CD4-positive, alpha-beta T cell (primary cell): ENCODE measurements at places on chromosomes 4 and X. TPM values are rescaled to one million over a fixed set of nuclear protein-coding genes. Genes with fewer than 3 reads are reported as not detected.
A peak's percentile ranks its signal among the peaks of the same experiment; 100 is the strongest.

The ETNPPL gene
- not detected for total RNA-seq

The TCEAL7 gene
- total RNA-seq, result not detected

The AREG gene
- total RNA-seq, result 63.8 TPM

The ZFP92 gene
- total RNA-seq, result 0.08 TPM

DNA sequence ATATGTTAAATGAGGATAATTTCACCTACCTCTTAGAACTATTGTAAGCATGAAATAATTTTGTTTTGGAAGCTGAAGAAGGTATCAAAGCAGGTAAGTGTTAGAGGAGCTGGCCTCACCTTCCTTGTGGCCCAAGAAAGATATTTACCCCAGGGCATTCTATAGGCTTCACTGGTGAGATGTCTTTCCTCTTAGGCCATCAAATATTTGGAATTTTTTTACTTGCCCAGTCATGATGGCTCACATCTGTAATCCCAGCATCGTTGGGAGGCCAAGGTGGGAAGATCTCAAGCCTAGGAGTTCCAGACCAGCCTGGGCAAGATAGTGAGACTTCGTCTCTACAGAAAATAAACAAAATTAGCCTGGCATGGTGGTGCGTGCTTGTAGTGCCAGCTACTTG, 6.1 kb upstream of the SMS start:
- H3K4me3 ChIP-seq, result no peak overlapping the region
- H3K27me3 ChIP-seq, result no peaks in the 10 kb centered on the region
- no peak overlapping the region for H3K27ac ChIP-seq
- H3K4me1 ChIP-seq, result no peaks in the 10 kb centered on the region
- H3K36me3 ChIP-seq, result no peaks in the 10 kb centered on the region
- no peak for DNase-seq

- no peak within 1 kb of the TSS for H3K27ac ChIP-seq
- H3K4me1 ChIP-seq, result peaks cover 15% of the 10 kb centered on the region
- no peaks in the 10 kb centered on the region for H3K36me3 ChIP-seq
- DNase-seq, result no peak
- peaks cover 69% of the 10 kb centered on the region for H3K27me3 ChIP-seq
Measured at GRCh38 chr4:154491341-154492271, at the start of gene DCHS2. TSS of gene DCHS2 (minus strand) at chr4:154491799. CDS start at chr4:154491355, 444 bp downstream.

GRCh38 chr4:162865102-162865501, 301.6 kb downstream of the NAF1 start:
- no peak for DNase-seq
- no peak overlapping the region for H3K4me3 ChIP-seq
- H3K36me3 ChIP-seq, result no peaks in the 10 kb centered on the region
- no peak overlapping the region for H3K27ac ChIP-seq
- no peaks in the 10 kb centered on the region for H3K27me3 ChIP-seq

DNA sequence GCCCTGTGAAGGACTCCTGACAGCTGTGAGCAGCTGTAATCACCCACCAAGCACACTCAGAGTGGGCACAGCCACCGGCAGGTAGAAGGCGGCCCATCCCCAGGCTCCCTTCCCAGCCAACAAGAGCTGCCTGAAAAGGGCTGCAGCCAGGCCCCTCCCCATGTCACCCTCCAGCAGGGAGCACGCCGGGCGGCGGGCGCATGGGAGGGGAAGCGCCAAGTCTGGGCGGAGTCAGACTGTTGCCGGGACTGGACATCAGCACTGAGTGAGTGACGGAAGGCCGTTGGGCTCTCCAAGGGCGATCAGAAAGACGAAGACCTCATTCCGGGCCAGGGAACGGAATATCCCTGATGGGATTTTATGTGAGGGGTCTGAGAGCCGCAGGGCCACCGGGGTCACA, 82.1 kb downstream of the PPP2R2C start:
- no peak for DNase-seq
- no peaks in the 10 kb centered on the region for H3K4me1 ChIP-seq
- H3K27me3 ChIP-seq, result peaks cover 1% of the 10 kb centered on the region

DNA sequence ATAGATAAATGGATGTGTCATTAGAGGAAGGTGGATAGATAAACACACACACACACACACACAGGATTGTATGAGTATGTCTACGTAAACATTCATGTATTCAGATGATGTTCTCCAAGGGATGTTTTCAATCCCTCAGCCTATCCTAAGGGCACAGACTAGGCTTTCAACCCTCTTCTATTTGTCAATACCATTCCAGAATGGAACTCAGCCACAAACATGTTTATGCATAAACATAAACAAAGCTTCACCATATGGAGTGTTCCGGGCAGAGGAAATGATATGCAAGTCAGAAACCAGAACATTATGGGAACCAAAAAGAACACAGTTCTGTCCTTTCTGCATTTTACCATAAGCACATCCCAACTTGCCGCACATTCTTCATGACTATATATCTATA, 25.0 kb downstream of the CRMP1 start:
- no peak overlapping the region for H3K27ac ChIP-seq
- H3K36me3 ChIP-seq, result no peaks in the 10 kb centered on the region
- peaks cover 8% of the 10 kb centered on the region for H3K4me1 ChIP-seq

DNA sequence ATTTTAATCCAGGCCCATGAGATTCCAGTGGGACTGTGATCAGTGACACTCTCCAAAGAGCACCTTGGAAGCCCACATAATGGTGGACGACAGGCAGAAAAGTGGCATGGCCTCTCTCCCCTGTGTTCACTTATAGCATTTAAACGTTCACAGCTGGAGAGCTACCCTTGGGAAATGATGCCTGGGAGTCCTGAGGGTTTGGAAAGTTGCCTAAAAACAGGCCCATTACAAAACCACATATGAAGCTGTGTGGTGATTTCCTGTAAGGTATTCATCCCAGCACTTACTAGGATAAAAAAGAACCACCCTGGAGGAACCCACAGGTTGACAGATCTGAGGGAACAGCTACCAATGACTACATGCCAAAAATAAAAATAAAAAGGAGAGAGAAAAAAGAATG, 193.2 kb downstream of the RASL11B start:
- H3K27me3 ChIP-seq, result no peaks in the 10 kb centered on the region
- no peak for DNase-seq
- H3K27ac ChIP-seq, result no peak overlapping the region
- no peaks in the 10 kb centered on the region for H3K36me3 ChIP-seq
- no peaks in the 10 kb centered on the region for H3K4me1 ChIP-seq

- H3K36me3 ChIP-seq, result peaks cover 60% of the 10 kb centered on the region
- H3K27me3 ChIP-seq, result no peaks in the 10 kb centered on the region
- DNase-seq, result no peak
Measured at GRCh38 chrX:150642423-150642822, 50.8 kb upstream of the MTMR1 start.

DNA sequence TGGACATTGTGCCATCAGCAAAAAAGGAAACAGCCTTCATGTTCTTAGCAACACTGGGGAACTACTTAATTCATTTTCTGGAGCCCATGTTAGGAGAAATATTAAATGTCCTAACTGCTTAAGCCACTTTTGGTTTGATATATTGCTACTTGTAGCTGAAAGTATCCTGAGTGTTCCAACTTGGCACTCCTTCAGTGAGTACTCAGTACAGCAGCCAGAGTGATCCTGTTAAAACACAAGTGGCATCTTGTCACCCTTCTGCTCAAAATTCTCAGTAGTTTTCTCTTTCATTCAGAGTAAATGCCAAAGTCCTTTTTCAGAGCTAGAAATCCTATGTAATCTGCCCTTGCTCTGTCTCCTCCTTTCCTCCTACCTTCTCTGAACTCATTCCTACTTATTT, 522.0 kb downstream of the GRID2 start:
- H3K4me1 ChIP-seq, result no peaks in the 10 kb centered on the region
- no peak overlapping the region for H3K27ac ChIP-seq
- DNase-seq, result no peak

DNA sequence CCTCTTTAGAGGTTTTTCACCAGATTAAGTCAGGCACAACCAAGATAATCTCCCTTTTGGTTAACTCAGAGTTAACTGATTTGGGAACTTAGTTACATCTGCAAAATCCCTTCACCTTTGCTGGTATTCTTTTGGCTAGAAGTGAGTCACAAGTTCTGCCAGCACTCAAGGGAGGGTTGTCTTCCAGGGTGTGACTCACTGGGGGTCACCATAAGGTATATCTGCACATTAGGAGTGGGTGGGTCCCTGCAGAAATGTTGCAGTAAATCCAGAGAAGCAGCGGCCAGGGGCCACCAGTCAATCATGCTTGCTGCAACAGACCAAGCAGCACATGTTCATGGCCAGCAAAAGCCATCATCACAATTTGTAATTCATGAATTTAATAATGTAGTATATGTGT, 59.8 kb upstream of the MAML3 start:
- DNase-seq, result no peak
- no peak overlapping the region for H3K4me3 ChIP-seq
- peaks cover 3% of the 10 kb centered on the region for H3K27me3 ChIP-seq
- no peaks in the 10 kb centered on the region for H3K36me3 ChIP-seq
- H3K4me1 ChIP-seq, result no peaks in the 10 kb centered on the region
- no peak overlapping the region for H3K27ac ChIP-seq

- H3K27me3 ChIP-seq, result no peaks in the 10 kb centered on the region
- DNase-seq, result no peak
- no peaks in the 10 kb centered on the region for H3K4me1 ChIP-seq
Measured at GRCh38 chr4:47213539-47213938, 182.2 kb downstream of the GABRB1 start.

DNA sequence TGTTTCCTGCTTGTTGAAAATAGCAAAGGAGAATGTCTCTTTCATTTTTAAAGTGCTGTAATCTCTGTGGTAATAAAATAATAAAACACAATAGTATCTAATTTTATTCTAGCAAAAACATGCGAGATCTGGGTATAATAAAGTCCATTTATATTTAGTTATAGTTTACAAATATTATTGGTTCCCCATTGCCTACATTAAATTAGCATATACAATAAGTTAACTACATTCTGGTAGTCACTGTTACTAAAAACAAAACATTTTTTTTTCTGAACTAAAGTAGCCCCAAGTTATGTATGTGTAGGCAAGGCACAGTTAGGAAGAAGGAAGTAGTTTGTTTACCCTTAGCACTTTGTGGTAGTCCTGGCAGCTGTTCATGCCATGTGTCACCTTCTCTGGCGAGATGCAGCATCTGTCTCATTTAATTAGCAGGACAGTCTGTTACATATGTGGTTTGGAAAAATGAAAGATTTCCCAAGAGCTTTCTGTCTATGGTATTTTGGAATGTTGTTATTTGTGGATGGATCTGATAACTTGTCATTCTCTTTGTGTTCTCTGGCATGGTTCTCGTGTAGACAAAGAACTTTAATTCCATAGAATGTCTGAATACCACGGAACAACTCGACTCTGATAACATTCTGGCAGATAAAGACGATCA, 231.3 kb upstream of the PITX2 start:
- no peaks in the 10 kb centered on the region for H3K27me3 ChIP-seq
- no peak overlapping the region for H3K4me3 ChIP-seq
- H3K36me3 ChIP-seq, result no peaks in the 10 kb centered on the region
- no peak overlapping the region for H3K27ac ChIP-seq
- DNase-seq, result no peak
- H3K4me1 ChIP-seq, result no peaks in the 10 kb centered on the region

GRCh38 chrX:10759141-10759799, 138.9 kb upstream of the MID1 start:
- no peaks in the 10 kb centered on the region for H3K4me1 ChIP-seq
- no peak overlapping the region for H3K4me3 ChIP-seq
- no peak for DNase-seq
- no peaks in the 10 kb centered on the region for H3K36me3 ChIP-seq

GRCh38 chr4:6362896-6363295, 93.2 kb downstream of the WFS1 start:
- H3K4me3 ChIP-seq, result no peak overlapping the region
- H3K4me1 ChIP-seq, result no peaks in the 10 kb centered on the region
- H3K27ac ChIP-seq, result no peak overlapping the region
- no peaks in the 10 kb centered on the region for H3K36me3 ChIP-seq

- H3K4me3 ChIP-seq, result no peak overlapping the region
- H3K36me3 ChIP-seq, result peaks cover 38% of the 10 kb centered on the region
- H3K27me3 ChIP-seq, result no peaks in the 10 kb centered on the region
- H3K27ac ChIP-seq, result no peak overlapping the region
Measured at GRCh38 chr4:174260099-174260498, 23.4 kb downstream of the FBXO8 start.

GRCh38 chrX:141958675-141959074, 55.0 kb downstream of the MAGEC1 start:
- H3K36me3 ChIP-seq, result no peaks in the 10 kb centered on the region
- H3K27ac ChIP-seq, result no peak overlapping the region
- no peaks in the 10 kb centered on the region for H3K4me1 ChIP-seq
- H3K4me3 ChIP-seq, result no peak overlapping the region

- no peak overlapping the region for H3K27ac ChIP-seq
- H3K4me1 ChIP-seq, result no peaks in the 10 kb centered on the region
- no peaks in the 10 kb centered on the region for H3K27me3 ChIP-seq
- H3K4me3 ChIP-seq, result no peak overlapping the region
Measured at GRCh38 chr4:40840255-40840984, 90.7 kb downstream of the NSUN7 start.

DNA sequence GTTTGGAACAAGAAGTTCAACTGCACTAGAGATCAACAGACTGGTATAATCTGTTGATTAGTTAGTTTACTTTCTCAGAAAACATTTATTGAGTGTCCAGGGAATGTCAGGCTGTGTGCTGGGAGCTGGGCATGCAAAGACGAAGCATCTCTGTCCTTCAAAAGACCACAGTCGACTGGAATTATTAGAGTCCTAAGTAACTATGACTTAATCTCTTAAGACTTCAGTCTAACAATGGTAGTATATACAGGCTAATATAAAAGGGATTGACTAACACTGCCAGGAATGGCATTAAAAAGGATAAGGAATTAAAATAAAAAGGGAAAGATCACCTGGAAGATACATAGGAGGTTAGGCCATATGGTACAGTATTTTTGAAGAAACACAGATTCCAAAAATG, 128.7 kb downstream of the WDFY3 start:
- no peak for DNase-seq
- H3K27ac ChIP-seq, result no peak overlapping the region
- no peaks in the 10 kb centered on the region for H3K4me1 ChIP-seq
- no peaks in the 10 kb centered on the region for H3K36me3 ChIP-seq

- no peaks in the 10 kb centered on the region for H3K36me3 ChIP-seq
- no peak overlapping the region for H3K27ac ChIP-seq
- H3K4me1 ChIP-seq, result no peaks in the 10 kb centered on the region
- no peaks in the 10 kb centered on the region for H3K27me3 ChIP-seq
- no peak overlapping the region for H3K4me3 ChIP-seq
- DNase-seq, result peak; percentile 59
Measured at GRCh38 chrX:107537815-107538214, 88.4 kb downstream of the FRMPD3 start.

DNA sequence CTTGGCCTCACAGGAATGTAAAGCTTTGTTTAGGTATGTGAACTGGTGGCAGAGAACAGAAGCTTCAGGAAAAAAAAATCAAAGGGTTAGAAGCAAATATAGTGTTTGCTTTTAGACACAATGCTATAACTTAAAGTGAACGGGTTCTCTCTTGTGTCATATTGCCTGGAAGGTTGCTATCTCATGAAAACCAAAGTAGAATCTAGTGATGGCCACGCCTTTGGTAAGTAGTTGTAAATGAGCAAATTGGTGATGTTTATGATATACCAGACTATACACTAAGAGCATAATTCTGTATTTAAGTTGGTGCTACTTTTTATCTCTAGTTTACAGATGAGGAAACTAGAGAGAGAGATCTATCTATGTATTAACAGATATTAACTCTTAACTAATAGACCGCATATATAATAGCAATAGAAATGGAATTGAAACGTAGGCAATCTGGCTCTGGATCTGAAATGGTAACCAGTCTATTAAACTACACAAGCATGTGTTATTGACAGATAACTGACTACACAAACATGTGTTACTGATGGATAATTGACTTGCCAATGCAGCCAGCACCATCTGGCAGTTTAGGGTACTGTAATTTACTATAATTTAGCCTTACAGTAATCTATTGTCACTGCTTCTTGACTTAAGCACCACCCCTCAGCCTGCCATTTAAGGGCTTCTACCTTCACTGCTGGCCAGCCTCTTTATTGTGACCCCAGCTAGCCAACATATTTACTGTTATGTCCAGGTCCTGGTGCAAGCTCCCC, 40.8 kb downstream of the HCCS start:
- no peaks in the 10 kb centered on the region for H3K4me1 ChIP-seq
- no peaks in the 10 kb centered on the region for H3K27me3 ChIP-seq
- H3K4me3 ChIP-seq, result no peak overlapping the region
- no peak for DNase-seq
- no peaks in the 10 kb centered on the region for H3K36me3 ChIP-seq
- H3K27ac ChIP-seq, result no peak overlapping the region
